ENCODE measurements at places on chromosomes 11 and 22. TPM values are rescaled to one million over a fixed set of nuclear protein-coding genes. Genes with fewer than 3 reads are reported as not detected.

MYO18B gene
- not detected for total RNA-seq

TMEM191C gene
- total RNA-seq, result 0.13 TPM

VSIG10L2 gene
- total RNA-seq, result not detected

SLC17A6 gene
- total RNA-seq, result not detected

DEUP1 gene
- not detected for total RNA-seq

C1QTNF4 gene
- total RNA-seq, result 6.3 TPM

VWA5A gene
- total RNA-seq, result 134 TPM

DNAJB7 gene
- not detected for total RNA-seq

TKFC gene
- total RNA-seq, result 27.5 TPM

MYOD1 gene
- total RNA-seq, result 5.3 TPM

KDM4E gene
- not detected for total RNA-seq

CDC42EP2 gene
- total RNA-seq, result 29.7 TPM

CELSR1 gene
- 5.2 TPM for total RNA-seq

SLC6A5 gene
- not detected for total RNA-seq

CHRM4 gene
- 0.39 TPM for total RNA-seq

RHBDD3 gene
- 50.1 TPM for total RNA-seq

MS4A6A gene
- total RNA-seq, result not detected

WT1 gene
- 8.5 TPM for total RNA-seq

RRP8 gene
- 11.9 TPM for total RNA-seq

PARVA gene
- total RNA-seq, result 45.4 TPM

C22orf42 gene
- not detected for total RNA-seq

CCS gene
- total RNA-seq, result 26.6 TPM

RFPL3 gene
- total RNA-seq, result not detected

HBG1 gene
- not detected for total RNA-seq

FZD4 gene
- 5.8 TPM for total RNA-seq

APOA1 gene
- total RNA-seq, result 0.32 TPM

OR51A7 gene
- total RNA-seq, result not detected

DKK3 gene
- 338 TPM for total RNA-seq

OR5P2 gene
- not detected for total RNA-seq

C22orf31 gene
- total RNA-seq, result not detected

HBB gene
- total RNA-seq, result not detected

PANX2 gene
- 0.65 TPM for total RNA-seq

EXPH5 gene
- 1.7 TPM for total RNA-seq

IGSF22 gene
- total RNA-seq, result not detected

PRG3 gene
- not detected for total RNA-seq

APLNR gene
- 0.65 TPM for total RNA-seq

OR2AT4 gene
- not detected for total RNA-seq

SPDYC gene
- not detected for total RNA-seq

YDJC gene
- total RNA-seq, result 50.1 TPM

ACP2 gene
- 93.3 TPM for total RNA-seq

TMEM86A gene
- 1.2 TPM for total RNA-seq

FOLR1 gene
- total RNA-seq, result not detected

MS4A15 gene
- total RNA-seq, result not detected

PKDREJ gene
- total RNA-seq, result not detected

BRSK2 gene
- 3.0 TPM for total RNA-seq

PGGHG gene
- 27.8 TPM for total RNA-seq

C11orf54 gene
- total RNA-seq, result 20.4 TPM

MOV10L1 gene
- total RNA-seq, result 3.0 TPM

OR51G1 gene
- total RNA-seq, result not detected
